CD4-positive, alpha-beta T cell treated with Interleukin-17A for 4 hours (primary cell): ENCODE measurements at places on chromosomes 2 and 18.

DNA sequence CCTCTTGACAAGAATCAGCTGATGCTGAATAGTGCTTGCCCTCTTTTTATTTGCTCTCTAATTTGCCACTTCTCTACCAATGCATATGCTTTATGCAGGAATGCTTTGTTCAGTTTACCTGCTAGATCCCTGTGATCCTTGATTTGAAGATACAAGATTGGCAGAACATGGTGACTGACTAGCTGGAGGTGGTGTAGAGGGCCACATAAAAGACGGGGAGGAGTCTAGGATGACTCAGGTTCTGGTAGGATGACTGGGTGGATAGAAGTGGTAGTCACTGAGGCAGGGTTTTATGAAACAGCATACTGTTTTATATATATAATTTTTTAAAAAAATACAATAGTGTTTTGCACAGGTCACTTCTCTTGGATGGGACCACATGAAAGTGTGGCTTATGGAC, 6.3 kb upstream of the ADGRF3 start:
- peak; percentile 39 for DNase-seq

- no peak for DNase-seq
Observed at GRCh38 chr2:133673305-133673905, 105.1 kb upstream of the NCKAP5 start.

DNA sequence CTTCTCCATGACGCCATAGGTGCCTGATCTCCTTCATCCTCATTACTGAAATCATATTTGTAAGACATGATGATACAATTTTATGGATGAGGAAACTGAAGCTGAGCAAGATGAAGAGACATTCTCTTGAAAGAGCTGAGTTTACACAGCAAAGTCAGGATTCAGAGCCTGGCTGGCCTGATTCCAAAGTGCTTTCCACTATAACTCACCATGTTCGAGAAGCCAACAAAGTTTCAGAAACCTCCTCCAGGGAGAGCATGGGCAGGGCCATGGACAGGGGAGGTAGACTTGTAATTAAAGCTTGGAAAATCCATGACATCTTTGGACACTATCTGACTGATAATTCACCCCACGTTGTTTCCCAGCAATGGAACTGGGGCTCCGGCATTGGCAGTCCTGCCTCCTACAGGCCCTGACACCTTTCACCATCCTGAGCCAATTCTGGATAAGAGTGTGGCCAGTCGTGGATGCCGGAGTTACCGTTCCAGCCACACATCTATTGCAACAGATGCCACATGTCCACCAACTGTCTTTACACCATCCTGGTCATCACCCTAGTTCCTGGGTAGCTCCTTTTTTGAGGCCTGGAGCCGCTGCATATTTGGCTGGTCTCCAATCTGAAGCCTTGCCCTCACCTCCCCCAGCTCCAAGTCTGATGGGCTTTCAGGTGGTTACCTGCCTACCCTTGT, 85.0 kb upstream of the PPP1CB start:
- DNase-seq: no peak

GRCh38 chr2:231392431-231393148, 2.9 kb upstream of the B3GNT7 start:
- no peak for DNase-seq

- DNase-seq: no peak
Observed at GRCh38 chr2:120305296-120305695, 40.6 kb upstream of the INHBB start.

- no peak for DNase-seq
Observed at GRCh38 chr2:217244815-217245214, 385.0 kb upstream of the TNP1 start.

DNA sequence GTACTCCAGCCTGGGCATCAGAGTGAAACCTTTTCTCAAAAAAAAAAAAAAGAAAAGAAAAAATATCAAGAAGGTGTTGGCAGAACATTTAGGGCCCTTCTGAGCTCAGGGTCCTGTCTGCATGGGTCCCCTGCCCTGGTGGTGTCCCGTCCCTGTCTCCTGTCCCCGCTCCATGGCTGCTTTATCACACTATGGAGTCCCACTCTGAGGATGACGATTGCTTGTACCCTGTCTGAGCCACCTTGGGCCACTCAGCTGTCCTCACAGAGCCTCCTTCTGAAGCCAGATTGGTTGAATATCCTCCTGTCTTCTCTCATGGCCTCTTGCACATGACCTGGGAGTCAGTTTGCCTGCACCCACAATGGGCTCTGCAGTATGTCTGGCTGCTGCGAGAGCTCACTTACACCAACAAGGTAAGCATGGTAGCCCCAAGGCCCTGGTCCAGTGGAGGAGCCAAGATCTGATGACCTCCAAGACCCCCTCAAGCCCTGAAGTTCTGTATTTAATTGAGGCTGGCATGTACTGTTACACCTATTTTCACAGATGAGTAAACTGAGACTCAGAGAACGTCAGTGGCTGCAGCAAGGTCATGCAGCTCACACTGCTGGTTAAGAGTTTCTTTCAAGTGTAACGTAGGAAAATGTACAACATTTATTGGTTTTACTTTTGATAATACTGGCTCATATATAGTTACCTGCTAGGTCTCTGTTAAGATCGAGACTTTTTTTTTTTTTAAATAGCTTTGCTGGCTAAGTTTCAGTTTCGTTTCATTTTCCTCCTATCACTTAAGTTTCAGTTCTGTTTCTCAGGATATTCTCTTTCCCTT, 16.9 kb upstream of the ZCCHC2 start:
- DNase-seq: peak; percentile 39

DNA sequence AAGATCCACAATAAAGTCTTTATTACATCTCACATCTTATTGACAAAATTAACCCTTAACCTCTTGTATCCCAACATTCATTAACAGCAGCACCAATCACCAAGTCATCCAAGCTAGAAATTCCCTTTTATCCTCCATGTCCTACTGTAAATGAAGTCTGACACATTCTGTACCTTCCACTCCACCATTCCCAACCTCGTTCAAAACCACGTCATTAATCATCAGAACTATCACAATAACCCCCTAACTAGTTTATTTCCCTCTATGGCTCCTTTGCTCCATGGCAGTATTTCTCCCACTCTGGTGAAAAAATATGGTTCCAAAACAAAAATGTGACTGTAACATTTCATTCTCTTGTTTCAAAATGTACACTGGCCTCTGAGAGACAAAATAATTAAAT, 1626.2 kb downstream of the LRP1B start:
- DNase-seq: no peak

DNA sequence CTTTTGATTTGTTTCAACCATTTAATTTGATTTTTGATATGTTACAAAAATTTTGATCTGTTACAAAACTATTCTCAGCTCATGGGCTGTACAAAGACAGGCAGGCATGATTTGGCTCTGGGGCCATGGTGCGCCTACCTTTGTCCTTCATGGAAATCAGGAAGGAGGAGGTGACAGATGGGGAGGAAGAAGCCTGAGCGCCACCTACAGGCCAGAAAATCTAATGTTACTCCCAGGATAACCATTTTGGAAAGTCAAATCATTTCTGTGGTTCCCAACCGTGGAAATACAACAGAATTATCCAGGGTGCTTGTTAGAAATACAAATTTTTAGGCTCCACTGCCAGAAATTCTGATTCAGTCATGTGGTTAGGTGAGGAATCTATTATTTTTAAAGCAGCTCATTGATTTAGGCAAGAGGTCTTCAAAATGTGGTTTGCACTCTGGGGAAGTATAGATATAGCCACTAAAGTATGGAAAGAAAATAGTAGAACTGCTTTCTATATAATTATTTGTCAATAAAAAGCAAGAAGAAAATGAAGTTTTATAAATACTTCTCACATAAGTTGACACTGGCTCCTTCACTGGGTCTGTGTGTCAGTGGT, 93.9 kb downstream of the EVA1A start:
- DNase-seq: peak; percentile 19

DNA sequence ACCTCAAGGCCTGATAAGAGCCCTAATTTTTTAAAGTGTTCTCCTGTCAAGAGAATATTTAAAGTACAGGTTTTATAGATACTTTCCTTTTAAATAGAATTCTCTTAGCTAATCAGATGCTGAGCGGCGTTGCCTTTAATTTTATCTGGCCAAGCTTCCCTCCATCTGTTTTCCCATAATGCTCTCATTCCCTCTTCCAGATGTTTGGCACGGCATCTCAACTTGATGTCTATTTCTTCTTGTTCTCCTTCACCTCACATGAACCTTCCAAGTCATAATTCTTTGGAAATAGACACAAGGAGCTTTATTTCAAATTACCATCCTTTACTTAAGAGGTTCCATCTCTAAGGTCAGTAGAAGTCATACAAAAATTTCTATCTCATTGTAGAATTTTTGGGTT, 76.1 kb upstream of the CPO start:
- DNase-seq: no peak

GRCh38 chr18:58490238-58490637, 138.7 kb downstream of the ALPK2 start:
- DNase-seq: no peak

DNA sequence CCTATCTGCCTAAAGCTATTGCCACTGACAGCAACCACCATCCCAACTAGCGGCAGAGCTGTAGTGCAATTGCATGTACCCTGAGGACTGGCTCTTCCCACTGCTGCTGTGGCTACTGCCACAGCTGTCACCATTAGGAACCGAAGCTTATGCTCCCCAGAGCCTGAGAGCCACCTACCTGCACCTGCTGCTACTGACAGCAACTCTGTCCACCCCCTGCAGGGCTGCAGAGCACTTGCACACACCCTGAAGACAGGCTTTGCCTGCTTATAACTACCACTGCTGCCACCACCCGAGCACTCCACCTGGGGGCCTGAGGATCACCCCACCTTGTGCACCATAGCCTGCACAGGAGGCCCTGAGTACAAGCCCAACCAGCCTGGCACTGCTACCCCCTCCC, 217.6 kb upstream of the FOSL2 start:
- DNase-seq: no peak

GRCh38 chr2:61177727-61178549, 15.9 kb downstream of the C2orf74 start:
- DNase-seq: peak; percentile 57

DNA sequence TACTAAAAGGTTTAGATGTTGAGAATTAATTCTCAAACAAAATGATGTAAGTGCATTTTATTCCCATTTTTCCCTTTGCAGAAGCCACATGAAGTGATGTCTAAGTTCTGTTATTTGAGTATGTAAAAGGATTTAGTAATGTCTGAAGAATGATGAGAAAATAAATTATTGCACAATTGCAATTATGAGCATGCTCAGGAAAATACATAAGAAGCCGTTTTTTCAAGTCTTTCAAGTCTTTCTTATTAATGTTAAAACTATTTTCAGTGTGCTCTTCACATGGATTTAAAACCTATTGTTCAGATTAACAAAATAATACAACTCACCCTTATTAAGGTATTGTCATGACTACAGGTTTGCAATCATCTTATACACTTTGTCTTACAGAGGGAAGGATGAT, 331.4 kb upstream of the NETO1 start:
- DNase-seq: no peak

DNA sequence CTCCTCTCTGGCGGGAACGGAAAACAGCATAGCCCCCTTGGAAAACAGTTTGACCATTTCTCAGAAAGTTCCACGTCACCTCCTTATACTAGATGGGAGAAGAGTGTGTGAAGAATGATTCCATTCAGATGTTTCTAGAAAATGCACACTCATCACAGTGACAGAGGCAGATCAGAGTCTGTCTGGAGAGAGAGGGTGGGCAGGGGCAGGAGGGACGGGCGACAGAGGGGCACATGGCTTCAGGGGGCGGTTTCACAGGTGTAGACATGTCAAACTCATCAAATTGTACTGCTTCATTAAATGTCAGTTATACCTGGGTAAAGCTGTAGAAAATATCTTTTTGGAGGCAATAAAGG, 88.8 kb upstream of the TAF1B start:
- DNase-seq: no peak

- no peak for DNase-seq
Observed at GRCh38 chr18:63099848-63100629, 219.5 kb downstream of the BCL2 start.

DNA sequence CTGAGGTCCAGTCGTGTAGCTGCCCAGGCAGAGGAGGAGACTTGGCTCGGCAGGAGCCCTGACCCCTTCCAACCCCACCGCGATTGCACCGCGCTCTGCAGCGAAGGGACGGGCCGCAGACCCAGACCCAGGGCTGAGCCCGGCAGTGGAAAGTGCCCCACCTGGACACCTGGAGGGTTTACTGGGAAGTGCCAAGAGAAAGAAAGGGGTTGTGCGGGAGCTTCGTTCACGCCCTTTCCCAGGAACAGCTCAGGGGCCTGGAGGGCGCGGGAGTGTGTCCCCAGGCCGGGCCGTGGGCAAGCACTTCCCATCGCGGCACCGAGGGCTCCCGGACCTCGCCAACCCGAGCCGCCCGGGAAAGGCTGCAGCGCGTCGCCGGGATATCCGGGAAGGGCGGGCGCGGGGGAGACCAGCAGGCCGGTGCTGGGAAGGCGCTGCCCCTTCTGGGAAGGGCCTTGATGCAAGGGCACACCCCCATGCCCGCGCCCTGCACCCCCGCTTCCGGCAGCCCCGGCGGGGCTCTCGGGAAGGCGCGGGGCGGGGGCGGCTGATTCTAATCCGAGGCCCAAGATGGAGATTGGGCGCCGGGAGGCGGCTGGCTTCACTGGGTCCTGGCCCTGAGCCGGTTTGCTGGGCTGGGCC, 36.1 kb upstream of the MRPL33 start:
- peak; percentile 71 for DNase-seq

GRCh38 chr18:5295231-5295920, at the start of gene ZBTB14:
ZBTB14 (minus strand) TSS chr18:5295726; CDS start chr18:5293246, 2,480 bp downstream.
- DNase-seq: peak; percentile 79

DNA sequence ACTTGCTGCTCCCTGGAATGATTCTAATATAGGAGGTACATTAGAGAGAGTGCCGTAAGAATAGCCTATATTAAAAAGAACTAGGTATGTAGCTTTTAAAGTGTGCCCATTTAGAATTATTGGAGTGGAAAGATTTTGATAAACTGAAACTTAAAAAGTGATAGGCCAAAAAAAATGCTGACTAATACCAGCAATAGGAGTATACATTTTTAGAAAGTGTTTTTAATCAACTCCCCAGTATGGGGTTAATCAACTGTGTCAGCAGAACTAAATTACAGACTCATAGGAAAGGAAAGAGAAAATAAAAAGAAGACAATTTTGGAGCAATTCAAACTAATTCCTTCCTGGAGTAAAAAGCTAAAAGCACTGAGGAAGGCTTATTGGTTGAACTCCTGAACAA, 13.3 kb upstream of the MEIS1 start:
- no peak for DNase-seq

DNA sequence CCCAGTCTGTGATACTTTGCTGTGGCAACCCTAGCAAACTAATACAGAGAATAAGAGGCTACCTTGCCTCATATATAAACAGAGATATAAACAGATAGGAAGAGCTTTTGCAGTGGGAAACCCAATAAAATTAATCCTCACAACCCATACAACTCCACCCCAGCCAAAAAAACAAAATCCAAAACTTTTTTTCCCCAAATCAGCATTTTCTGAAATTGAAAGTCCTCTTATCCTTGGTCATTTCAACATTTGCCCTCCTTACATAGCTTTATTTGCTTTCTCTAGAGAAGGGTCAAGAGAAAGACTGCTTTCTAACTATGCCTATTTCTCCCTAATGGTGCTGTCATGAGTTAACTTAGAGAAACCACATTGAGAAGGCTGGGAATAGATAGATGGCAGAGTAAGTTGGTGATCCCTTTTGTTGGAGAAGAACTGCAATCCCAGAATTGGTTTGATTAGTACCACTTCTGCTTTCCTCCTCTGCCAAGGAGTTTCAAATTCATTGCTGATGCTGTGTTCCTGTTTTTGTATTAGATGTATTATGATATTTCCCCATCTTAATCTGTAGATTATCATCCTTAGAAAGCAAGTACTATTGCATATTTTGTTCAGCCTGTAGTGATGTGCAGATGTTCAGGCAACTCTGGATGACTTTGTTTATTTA, 76.5 kb upstream of the B3GNT2 start:
- no peak for DNase-seq
